Activated CD4-positive, alpha-beta T cell treated with anti-CD3 and anti-CD28 coated beads, Interleukin-2, amount 50 U/mL, for 24 hours (primary cell): ENCODE measurements at places on chromosomes 1 and 21.

DNA sequence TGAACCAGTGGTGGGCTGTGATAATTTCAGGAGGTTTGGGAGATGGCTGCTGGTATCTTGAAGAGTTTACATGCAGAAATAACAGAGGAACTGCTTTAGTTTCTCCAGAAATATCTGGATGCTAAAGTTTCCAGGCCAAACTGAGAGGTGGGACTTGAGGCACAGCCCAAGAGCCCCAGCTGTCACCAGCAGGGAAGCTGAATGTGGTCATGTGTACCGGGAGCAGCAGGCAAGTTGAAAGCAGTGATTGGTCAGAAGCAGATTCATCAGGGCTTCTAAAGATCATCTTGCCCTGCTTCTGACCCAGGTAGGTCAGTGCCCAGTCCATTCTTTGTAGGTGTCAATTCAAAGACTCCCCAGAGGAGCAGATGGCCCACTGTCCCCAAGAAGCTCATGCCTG, 7.9 kb upstream of the RPTN start:
- no peak for DNase-seq

DNA sequence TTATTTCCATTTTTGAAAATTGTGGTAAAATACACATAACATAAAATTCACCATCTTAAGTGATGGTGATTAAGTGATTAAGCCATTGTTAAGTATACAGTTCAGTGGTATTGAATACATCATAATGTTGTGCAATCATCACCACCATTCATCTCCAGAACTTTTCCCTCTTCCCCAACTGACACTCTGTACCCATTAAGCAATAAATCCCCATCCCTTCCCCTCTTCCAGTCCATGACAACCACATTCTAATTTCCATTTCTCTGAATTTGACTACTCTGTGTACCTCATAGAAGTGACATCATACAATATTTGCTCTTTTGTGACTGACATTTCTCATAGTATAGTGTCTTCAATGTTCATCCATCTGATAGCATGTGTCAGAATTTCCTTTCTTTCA, 124.8 kb downstream of the DISC1 start:
- DNase-seq = no peak

- DNase-seq = no peak
Observed at GRCh38 chr1:92792340-92792782, 7.5 kb upstream of the EVI5 start.

- DNase-seq = no peak
Observed at GRCh38 chr1:85816606-85817005, 108.4 kb upstream of the ZNHIT6 start.

DNA sequence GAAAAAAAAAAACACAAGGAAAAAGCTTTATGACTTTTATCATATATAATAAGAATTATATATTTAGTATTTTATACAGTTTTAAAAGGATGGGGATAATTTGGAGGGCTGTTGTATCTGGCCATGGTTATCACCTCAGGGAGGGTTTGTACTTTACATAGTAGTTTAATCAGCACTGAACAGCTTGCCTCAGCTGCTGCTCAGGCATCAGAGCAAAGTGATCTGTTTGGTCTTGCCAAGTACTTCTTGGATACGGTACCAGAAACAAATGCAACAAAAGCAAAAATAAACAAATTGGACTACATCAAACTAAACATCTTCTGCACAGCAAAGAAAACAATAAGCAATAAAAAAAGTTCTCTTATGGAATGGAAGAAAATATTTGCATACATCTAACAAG, 2.6 kb upstream of the SPTA1 start:
- DNase-seq = no peak

GRCh38 chr1:220681220-220681880, 8.8 kb upstream of the C1orf115 start:
- no peak for DNase-seq

DNA sequence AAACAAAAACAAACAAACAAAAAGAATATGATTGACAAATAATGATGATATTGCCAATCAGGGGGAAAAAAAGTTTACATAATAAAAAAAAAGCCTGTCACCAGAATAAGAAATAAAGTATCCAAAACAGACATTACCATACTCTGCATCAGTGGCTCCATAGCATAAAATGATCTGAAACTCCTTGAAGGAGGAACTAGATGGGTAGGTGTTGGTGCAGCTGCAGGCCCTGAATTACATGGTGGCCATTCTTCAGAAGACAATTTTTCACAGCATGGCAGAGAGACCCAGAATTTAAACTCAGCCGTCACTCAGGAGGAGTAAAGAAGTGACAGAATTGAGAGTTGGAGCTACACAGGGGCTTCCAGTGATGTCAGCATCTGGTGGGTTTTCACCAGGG, 60.2 kb downstream of the GLUL start:
- DNase-seq = no peak

GRCh38 chr1:41109310-41110197, 88.0 kb upstream of the SLFNL1 start:
- DNase-seq = no peak
